ENCODE measurements at places on chromosomes 7 and 10. TPM values are rescaled to one million over a fixed set of nuclear protein-coding genes. Genes with fewer than 3 reads are reported as not detected.

The MRLN gene
- not detected for total RNA-seq

The EDRF1 gene
- 33.8 TPM for total RNA-seq

The DOCK1 gene
- total RNA-seq: 0.11 TPM

The PAPOLB gene
- not detected for total RNA-seq

The CYP17A1 gene
- total RNA-seq: not detected

The IFIT1B gene
- total RNA-seq: not detected

The ZNF488 gene
- not detected for total RNA-seq

The HOXA9 gene
- not detected for total RNA-seq

The H2AZ2 gene
- 146 TPM for total RNA-seq

The ATP5MK gene
- 123 TPM for total RNA-seq

The GFRA1 gene
- not detected for total RNA-seq

GRCh38 chr7:2024567-2024918 lies 208.2 kb downstream of the MAD1L1 start:
- DNase-seq: no peak

DNA sequence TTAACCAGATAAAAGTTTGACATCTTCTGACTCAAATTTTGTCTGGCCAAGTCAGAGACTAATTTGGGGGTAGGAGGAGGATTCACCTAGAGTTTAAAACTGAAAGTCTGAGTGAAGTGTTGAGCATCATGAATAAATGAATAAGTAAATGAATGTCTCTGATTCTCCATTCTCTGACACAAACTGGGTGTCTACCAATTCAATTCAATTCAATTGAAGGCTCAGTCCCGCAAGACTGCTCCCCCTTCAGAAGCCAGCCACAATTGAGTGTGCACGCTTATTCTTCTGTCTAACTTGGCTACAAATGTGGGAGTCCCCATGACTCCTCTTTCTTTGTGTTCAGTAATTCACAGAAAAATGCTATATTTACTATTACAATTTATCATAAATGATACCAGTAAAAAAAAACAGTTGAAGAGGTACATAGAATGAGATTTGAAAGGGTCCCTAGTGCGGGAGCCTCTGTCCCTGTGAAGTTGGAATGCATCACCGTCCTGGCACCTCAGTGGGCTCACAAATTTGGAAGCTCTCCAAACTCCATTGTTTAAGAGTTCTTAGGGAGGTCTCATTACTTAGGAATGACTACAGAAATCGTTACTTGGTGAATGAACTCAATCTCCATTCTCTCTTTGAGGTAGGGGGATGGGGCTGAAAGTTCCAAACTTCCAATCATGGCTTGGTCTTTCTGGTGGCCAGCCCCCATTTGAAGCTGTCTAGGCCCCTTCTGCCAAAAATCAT lies 243.7 kb upstream of the PHYHIPL start:
- DNase-seq: no peak

DNA sequence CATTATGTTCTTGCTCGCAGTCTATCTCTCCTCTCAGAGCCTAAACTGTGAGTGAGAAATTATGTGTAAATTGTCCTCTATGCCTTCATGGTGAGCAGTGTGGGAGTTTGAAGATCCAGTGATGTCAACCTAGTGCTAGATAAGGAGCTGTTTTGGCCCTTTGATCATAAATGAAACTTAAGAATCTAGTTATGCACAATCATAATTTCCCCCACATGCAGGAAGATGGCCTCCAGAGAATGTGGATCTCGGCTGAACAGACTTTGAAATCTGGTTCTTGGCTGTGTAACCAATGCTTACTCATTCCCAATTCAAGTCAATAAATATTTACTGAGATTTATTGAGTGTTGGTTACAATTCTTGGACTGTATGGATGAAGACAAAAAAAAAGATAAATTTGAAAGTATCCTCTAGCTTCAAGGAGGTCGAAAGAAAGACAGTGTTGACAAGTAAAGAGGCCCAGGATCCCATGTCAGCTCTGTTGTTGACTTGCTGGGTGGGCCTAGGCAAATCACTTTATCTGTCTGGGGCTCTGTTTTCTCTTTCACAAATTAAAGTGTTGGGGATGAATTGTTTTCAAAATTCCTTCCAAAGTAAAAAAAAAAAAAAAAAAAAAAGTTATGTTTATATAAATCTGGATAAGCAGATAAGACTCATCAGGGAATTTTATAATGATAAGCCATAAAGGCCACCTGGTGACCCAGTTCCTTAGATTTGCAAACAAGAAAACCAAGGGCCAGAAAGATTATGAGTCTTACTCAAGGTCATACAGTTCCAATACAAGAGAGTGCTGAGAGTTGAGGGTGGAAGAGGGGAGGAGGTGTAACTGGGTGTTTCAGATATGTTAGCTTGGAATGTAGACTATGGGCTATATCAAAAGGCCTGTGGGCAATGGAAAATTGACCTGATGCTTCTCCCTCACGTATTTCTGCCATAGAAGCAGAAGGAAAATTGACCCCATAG lies 969.9 kb downstream of the KCNMA1 start:
- DNase-seq: no peak

DNA sequence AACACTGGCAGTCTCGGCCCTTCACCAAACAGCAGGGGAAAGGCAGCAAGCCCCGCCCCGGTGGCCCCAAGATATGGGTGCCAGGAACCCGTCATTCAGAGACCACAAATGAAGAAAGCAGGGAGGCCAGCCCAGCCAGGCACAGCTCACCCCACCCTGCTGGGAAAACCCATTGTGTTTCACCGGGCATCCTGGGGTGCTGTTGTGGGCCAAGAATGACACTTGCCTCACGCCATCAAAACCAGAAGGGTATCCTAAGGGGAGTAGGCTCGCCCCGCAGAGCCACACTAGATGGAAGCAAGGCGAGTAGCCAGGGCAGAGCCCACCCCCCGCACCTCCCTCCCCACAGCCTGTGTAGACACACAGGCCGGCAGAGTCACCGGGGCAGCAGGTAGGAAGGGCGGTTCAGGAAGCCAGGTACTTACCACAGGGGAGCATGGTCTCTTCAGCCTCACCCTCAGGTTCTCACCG lies 72.5 kb upstream of the KCNMA1 start:
- no peak for DNase-seq

- DNase-seq: no peak
Observed at GRCh38 chr7:158252081-158252836, 335.4 kb downstream of the PTPRN2 start.

DNA sequence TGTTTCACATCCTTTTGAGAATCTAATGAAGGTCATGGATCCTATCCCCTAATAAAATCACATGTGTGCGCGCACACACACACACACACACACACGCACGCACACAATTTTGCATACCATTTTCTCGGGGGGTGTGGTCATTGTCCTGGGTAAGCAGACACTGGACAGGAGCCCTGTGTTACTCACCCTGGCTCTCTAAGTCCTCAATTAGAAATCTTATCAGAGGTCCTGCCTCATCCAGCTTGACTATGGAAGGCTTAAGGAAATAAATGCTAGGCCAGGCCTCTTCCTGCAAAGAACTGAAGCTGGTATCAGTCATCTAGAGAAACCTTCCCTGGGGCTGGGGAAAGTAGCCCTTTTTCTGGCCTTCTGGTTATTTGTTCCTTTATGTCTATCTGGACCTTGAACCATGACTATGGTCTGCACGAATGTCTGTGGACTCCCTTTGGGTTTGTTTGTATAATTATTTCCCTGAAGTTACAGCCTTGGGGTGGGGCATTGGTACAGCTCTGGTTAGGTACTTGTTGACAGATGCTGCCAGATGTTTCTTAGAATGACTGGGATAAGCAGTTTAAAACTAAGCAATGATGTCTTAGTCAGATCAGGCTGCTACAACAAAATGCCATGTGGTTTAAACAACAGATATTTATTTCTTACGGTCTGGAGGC lies 208.5 kb downstream of the CCDC3 start:
- DNase-seq: no peak

GRCh38 chr10:113867904-113868303 lies 13.4 kb downstream of the NHLRC2 start:
- no peak for DNase-seq

GRCh38 chr10:104498347-104499081 lies 142.6 kb upstream of the SORCS3 start:
- DNase-seq: no peak

DNA sequence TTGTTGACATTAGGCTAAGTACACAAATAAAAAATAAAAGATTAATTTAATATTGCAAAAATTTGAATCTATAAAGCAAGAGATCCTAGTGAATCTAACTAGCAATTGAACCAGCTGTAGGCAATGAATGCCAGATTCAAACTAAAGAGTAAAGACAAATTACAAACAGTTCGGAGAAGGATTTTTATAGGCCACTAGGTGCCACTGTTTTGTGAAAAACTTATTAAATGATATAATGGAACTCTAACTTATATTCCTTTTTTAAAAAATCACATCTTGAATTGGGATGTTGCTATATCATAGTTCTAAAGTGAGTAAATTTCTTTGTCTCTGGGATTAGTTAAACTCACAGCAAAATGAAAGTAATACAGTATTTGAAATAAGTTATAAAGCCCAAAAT lies 39.1 kb upstream of the GNAI1 start:
- no peak for DNase-seq

GRCh38 chr10:124608093-124608721 lies 136.0 kb downstream of the FAM53B start:
- no peak for DNase-seq

DNA sequence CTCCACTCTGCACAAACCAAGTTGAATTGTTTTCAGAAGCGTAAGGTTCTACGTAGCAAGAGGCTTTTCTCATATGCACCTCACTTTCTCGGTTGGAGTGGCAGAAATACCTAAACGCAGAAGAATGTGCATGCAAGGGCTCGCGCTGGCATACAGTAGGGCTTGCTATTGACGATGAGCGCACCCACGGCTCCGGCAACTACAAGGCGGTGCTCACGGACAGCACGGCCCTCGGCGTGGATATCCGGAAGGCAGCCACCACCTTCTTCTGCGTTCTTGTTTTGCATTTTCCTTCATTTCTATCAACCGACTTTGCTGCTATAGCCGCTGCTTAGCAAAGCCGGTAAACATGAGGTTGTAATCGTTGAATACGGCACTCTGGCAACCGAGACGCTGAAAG lies 51.1 kb upstream of the UBE3C start:
- no peak for DNase-seq

DNA sequence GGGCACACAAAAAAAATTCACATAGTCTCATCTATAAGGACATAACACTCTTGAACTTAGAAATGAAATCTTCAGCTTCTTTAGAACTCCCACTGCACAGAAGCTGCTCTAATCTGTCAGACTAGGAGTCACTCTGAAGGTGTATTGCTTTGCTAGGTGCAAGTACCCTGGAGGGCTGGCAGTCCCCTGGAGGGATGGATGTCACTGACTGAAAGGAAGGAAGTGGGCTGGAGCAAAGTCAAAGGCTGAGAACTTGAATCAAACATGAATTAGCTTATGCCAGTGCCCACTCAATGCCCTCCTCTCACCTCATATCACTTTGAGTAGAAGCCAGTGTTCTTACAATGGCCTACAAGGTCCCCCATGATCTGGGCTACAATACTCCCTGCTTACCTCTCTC lies 140.3 kb upstream of the ANKRD1 start:
- no peak for DNase-seq

DNA sequence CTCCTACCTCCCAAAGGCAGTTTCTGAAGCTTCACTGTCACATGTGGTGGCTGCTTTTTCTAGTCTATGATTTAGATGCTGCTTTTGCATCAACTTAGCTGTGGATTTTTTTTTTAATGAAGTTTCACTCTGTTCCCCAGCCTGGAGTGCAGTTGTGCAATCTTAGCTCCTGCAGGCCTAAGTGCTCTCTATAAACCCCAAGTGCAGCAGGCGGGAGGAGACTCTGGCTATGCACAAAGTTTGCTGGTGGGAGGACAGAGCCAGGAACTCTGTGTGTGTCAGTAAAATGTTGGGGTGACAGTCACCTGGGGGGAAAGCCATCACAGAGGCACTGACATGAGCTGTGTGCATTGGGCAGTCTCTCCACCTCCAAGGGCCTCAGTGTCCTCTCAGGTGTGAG lies 138.8 kb upstream of the FAM20C start:
- DNase-seq: no peak

DNA sequence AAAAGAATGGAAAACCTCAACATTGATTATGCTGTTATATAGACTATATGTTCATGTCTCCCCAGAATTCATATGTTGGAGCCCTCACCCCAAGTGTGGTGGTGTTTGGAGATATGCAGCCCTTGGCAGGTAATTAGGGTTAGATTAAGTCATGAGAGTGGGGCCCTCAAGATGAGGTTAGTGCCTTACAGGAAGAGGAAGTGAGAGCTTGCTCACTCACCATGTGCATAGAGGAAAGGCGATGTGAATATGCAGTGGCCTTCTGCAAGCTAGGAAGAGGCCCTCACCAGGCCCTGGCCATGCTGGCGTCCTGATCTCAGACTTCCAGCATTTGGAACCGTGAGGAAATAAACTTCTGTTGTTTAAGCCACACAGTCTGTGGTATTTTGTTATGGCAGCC lies 14.8 kb downstream of the ZNF33A start:
- DNase-seq: no peak

DNA sequence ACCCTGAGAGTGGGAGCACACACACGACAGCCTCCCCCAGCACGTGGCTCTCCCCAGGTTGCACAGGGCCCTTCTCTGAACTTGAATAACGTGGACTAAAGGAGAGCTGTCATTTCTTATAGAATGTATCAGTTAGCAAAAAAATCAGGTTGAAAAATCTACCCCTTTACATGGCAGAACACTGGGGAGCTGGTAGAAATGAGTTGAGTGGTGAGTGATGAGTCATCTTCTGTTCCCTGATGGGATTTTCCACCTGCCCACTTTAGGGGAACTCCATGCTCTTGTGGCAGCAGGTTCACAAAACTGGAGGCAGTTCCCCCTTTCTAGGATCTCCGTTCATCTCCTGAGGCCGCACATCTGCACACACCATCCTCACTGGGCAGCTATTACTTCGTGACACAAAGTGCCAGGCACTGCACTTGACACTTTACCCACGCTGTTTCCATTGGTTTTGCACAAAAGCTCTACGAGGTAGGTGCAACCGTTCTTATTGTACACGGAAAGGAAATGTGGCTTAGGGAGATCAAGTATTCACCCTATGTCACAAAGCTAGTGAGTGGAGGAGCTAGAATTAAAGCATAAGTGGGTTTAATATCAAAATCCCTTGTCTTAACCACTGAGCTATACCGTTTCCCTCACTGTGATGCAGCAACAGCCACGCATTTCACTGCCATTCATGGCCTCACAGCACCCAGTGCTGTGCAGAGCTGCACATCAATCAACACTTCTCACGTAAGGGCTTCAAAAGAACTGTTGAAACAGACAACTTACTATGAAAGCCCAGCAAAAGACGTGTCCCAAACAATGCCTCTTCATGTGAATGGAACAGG lies 80.2 kb downstream of the RNF216 start:
- peak; percentile 52 for DNase-seq

GRCh38 chr7:140512317-140513000 lies 33.2 kb upstream of the MKRN1 start:
- no peak for DNase-seq

- no peak for DNase-seq
Observed at GRCh38 chr7:81234896-81235295, 316.0 kb upstream of the SEMA3C start.

- DNase-seq: no peak
Observed at GRCh38 chr10:43906490-43906889, 257.8 kb upstream of the ZNF32 start.

GRCh38 chr10:103139803-103140202 lies 53.3 kb downstream of the NT5C2 start:
- DNase-seq: no peak

Data from naive thymus-derived CD4-positive, alpha-beta T cell (primary cell).